ENCODE measurements at places on chromosomes 2 and 18. TPM values are rescaled to one million over a fixed set of nuclear protein-coding genes. Genes with fewer than 3 reads are reported as not detected.

GALM gene
- polyA plus RNA-seq: 10.1 TPM

ACKR3 gene
- 6.6 TPM for polyA plus RNA-seq

MSH2 gene
- 4.9 TPM for polyA plus RNA-seq

GRCh38 chr2:174076975-174077374 is 111.8 kb upstream of the SP3 start:
- DNase-seq: no peak

GRCh38 chr2:234679741-234680687 is 183.1 kb upstream of the ARL4C start:
- DNase-seq: peak; percentile 99

DNA sequence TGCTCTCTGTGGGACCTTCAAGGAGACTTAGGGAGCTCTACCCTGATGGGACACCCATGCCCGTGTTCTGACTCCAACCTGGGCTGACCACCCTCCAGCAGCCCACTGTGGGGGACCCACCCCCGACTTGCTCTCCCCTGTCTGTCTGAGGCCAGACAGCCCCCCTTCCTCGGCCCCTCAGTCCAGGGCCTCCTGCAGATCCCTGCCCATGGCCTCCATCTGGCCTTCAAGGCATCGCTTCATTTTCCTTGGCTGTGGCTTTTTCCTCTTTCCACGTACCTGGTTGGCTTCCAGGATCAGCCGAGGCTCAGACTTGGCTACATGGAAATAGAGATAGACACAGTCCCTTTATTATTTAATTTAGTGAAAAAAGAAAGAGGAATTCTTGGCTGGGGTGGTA is 290.0 kb downstream of the CYP26B1 start:
- no peak for DNase-seq

DNA sequence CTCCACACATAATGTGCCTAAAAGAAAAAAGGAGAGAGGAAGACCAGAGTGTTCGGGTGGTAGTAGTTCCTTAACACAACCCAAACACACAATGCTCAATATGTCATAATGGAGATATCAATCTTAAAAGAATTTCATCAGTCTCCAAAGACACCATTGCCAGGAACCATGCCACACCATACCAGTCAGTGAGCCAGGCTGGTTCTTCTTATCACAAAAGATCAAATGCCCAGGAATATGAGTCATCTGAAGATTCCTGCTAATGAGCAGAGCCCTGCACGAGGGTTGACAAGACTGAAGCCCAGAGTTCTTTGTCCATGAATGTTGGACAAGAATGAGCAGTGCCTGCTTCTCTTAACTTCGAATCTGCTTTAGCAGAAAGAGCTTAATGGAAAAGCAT is 262.3 kb downstream of the ZNF516 start:
- DNase-seq: no peak

GRCh38 chr2:218962859-218963492 is 3.5 kb downstream of the CDK5R2 start:
- DNase-seq: no peak

DNA sequence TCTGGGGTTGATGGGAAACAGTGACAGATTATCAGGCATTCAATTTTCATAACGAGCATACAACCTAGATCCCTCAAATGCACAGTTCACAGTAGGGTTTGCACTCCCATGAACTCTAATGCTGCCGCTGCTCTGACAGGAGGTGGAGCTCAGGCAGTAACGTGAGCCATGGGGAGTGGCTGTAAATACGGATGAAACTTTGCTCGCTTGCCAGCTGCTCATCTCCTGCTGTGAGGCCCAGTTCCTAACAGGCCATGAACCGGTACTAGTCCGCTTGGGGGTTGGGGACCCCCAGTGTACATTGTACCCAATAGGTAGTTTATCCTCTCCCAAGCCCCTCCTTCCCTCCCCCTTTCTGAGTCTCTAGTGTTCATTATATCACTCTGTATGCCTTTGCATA is 94.6 kb downstream of the PTH2R start:
- no peak for DNase-seq

- DNase-seq: no peak
Measured at GRCh38 chr2:214034417-214034816, 376.4 kb upstream of the VWC2L start.

- no peak for DNase-seq
Measured at GRCh38 chr18:55287149-55287806, 300.7 kb downstream of the TCF4 start.

DNA sequence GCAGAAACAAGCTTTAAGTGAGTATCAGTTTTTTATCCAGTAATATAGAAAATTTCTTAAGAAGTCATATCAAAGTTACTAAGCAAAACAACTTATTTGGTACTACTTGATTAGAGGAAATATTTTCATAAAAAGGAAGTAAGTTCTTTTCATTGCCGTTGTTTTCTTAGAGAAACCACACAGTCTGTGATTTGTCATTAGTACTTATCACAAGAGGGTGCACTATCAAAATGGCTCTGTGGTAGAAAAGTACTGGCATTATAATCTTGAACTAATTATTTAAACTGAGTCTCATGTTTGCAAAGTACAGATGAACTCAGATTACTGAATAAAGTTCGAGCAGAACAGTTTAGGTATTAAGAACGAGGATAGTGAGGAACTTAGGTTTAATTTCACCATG is 93.4 kb downstream of the IKZF2 start:
- no peak for DNase-seq

GRCh38 chr2:61770298-61770697 is 83.6 kb downstream of the FAM161A start:
- DNase-seq: no peak
